ENCODE measurements at places on chromosomes 4 and X.

DNA sequence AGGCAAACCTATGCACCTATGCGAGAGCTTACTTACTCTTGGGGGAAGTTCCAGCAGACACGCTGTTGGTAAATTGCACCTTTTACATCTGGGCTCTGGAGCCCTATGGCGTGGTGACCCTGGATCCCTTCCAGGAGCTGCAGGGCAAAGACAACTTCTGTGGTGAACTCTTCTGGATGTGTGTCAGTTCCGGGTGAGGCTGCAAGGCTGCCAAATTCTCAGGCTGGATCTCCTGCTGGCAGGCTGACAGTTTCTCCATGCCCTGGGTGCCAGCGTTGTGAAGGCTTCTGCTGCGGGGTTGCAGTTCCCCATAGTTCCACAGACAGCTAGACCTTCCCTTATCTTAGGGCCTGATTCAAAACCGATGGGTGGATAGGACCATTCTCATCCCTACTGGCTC is 37.9 kb downstream of the RAP2C start:
- no peak for DNase-seq

GRCh38 chr4:148017801-148018200 is 285.9 kb downstream of the ARHGAP10 start:
- DNase-seq: no peak

GRCh38 chr4:3647421-3647820 is 115.2 kb upstream of the LRPAP1 start:
- no peak for DNase-seq

GRCh38 chr4:34422472-34423175 is 1821.7 kb downstream of the ARAP2 start:
- DNase-seq: peak; percentile 13

- no peak for DNase-seq
These were observed 33.5 kb upstream of the ELF2 start for GRCh38 chr4:139210486-139210885.

- DNase-seq: no peak
These were observed 49.9 kb downstream of the PAK3 start for GRCh38 chrX:111145878-111146277.

GRCh38 chr4:20684852-20685763 is 15.2 kb upstream of the PACRGL start:
- peak; percentile 57 for DNase-seq

DNA sequence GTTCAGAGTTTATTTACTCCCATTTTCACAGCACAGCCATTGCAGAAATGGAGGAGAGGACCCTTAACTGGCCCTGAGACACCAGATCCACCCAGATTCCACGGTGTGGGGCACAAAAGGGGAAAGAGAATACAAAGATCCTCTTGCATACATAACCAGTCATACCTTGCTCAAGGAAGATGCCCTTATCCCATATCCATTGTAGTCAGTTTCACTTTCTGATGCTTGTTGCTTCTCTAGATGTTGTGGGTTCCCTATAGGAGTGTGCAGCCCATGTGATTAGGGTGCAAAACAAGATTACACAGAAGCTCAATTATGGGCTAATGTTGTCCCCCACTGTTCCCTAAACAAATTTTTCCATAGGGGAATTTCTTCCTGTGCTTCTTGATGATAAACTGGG is 1309.0 kb upstream of the PABPC4L start:
- no peak for DNase-seq

- no peak for DNase-seq
These were observed 19.7 kb downstream of the TRIM2 start for GRCh38 chr4:153223930-153224329.

DNA sequence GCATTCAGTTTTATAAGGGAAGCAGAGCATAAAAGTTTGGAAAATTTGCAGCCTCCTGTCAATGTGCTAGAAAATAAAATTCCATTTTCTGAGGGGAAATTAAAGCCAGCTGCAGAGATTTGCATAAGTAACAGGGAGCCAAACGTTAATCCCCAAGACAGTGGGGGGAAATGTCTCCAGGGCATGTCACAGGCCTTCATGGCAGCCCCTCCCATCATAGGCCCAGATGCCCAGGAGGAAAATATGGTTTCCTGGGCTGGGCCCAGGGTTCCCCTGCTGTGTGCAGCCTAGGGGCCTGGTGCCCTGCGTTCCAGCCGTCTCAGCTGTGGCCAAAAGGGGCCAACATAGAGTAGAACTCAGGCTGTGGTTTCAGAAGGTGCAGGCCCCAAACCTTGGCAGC is 9.3 kb downstream of the RNF4 start:
- no peak for DNase-seq

- DNase-seq: no peak
These were observed 360.8 kb upstream of the CXorf51B start for GRCh38 chrX:146448791-146449190.

DNA sequence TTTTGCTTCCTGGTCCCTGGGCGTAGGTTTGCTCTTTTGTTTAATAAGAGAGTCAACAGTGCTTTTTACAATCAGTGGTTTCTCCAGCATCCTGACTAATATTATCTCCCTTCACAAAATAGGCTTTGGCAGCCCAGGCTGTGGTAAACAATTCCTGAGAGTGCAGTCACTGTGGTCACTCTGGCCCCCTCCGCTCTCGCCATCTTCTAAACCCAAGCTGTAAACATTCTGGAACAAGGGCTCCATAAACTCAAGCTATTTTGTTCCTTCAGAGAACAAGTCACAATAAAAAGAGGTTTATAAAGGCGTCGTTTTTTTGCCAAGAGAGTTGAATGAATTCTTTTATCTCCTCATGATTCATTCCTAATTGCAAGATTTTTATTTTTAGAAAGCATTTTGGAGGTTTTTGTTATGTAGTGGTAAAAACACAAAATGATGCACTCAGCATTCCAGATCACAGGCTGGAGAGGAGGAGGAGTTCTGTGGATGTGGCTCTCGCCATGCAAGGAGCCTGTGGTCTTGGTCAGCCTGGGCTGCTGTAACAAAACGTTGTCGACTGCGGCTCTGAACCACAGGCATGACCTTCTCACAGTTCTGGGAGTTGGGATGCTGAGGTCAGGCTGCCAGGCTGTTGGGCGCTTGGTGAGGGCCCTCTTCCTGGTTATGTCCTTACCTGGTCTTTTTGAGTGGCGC is 486.4 kb upstream of the FAT1 start:
- no peak for DNase-seq

DNA sequence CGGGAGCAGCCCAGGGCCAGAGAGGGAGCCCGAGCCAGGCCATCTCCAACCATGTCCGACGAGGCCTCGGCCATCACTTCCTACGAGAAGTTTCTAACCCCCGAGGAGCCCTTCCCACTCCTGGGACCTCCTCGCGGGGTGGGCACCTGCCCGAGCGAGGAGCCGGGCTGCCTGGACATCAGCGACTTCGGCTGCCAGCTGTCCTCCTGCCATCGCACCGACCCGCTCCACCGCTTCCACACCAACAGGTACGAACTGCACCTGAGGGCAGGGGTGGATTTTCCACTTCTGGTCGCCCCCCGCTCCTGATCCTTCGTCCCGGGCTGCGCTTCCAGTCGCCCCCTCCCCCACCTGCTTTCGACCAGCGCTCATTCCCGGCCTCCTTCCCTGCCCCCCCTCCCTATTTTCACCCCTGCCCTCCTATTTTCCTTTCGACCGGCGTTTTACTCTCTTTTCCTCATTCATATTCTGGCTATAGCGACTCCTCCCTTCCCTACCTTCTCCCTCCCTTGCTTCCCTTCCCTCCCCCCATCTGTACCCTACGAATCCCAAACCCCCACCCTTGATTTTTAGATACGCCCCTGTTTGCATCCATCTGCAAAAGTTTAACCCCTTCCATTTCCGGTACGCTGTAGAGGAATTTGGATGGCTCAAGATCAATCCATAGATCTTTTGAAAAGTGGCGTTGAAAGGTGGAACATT is 633 bp downstream of the FAM199X start:
- DNase-seq: no peak

- no peak for DNase-seq
These were observed 23.5 kb downstream of the NELFA start for GRCh38 chr4:1985294-1985693.

GRCh38 chrX:20129547-20129946 is 12.1 kb downstream of the EIF1AX start:
- no peak for DNase-seq

DNA sequence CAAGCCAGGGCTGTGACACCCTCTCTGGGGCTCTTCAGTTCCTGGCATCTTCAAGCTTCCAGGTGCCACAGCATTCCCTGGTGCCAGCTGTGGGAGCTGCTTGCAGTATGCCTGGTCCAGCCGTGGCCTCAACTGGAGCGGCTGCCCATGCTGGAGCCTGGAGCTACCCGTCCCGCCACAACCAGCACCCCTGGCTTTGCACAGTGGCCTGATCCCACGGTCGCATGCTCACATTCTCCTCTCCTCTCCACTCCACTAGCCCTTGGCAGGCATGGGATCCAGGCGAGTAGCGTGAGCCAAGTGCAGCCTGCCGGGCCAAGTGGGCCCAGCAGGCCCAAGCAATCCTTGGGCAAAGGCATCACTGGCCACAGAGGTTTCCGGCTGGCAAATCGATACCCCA is 81.7 kb downstream of the PPP4R3C start:
- DNase-seq: no peak

Data from SK-N-DZ (cell line).